ENCODE measurements at places on chromosomes 7 and 10. TPM values are rescaled to one million over a fixed set of nuclear protein-coding genes. Genes with fewer than 3 reads are reported as not detected.

The EBLN1 gene
- not detected for total RNA-seq

The SPDYE11 gene
- not detected for total RNA-seq

The GIMAP4 gene
- 39.1 TPM for total RNA-seq

The FRMD4A gene
- 0.32 TPM for total RNA-seq

The SVOPL gene
- not detected for total RNA-seq

The PPP1R17 gene
- not detected for total RNA-seq

The MUC12 gene
- total RNA-seq = 0.85 TPM

The RBM20 gene
- not detected for total RNA-seq

The GDF10 gene
- 0.11 TPM for total RNA-seq

The SLC26A3 gene
- total RNA-seq = not detected

DNA sequence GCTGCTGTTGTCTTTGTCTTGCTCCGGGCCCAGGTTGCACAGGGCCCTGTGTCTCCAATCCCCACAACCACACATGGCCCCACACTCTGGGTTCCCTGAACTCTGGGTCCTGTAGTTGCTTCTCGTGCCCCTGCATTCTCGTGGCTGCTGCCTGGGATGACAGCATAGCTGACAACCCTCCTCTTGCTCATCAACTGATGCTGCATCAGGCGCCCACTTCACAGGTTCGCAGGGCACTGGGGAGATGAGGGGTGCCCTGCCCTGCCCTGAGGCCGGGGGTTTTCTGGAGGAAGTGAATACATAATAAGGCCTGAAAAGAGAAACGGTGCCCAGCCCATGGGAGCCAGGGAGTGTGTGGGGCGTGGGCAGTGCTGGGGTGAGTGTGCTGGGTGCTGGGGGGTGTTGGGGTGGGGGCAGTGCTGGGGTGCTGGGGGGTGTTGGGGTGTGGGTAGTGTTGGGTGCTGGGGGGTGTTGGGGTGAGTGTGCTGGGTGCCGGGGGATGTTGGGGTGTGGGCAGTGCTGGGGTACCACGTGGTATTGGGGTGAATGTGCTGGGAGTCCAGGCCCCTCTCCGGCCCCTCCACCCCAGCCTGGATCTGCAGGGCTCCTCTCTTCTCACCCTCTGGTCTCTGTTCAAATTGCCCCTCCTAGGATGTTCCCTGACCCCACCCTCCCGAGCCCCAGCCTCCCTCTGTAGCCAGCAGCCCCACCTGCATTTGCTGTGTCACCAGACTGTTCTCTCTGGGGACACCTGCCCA lies 2.0 kb upstream of the MTG1 start:
- H3K27ac ChIP-seq = peak overlapping the region; percentile 95
- no peaks in the 10 kb centered on the region for H3K27me3 ChIP-seq
- DNase-seq = peak; percentile 8
- peaks cover 24% of the 10 kb centered on the region for H3K36me3 ChIP-seq
- peak overlapping the region; percentile 2 for H3K4me3 ChIP-seq

- H3K27ac ChIP-seq = no peak overlapping the region
- H3K4me3 ChIP-seq = no peak overlapping the region
- no peak for DNase-seq
- no peaks in the 10 kb centered on the region for H3K36me3 ChIP-seq
- no peaks in the 10 kb centered on the region for H3K27me3 ChIP-seq
Measured at GRCh38 chr10:59678884-59679301, 30.8 kb downstream of the SLC16A9 start.

DNA sequence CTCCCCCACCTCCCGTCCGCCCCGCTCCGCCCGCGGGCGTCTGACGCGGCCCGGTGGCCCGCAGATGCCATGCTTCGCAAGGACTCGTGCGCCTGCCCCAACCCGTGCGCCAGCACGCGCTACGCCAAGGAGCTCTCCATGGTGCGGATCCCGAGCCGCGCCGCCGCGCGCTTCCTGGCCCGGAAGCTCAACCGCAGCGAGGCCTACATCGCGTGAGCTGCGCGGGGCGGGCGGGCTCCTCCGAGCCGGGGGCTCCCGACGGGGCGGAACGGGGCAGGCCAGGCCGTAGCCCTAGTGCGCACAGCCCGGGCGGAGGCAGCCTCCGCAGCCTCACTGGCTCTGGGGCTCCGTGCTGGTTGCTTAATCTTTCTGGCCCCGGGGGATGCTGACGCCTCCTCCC lies 2.8 kb downstream of the ASIC3 start:
- peaks cover 2% of the 10 kb centered on the region for H3K4me1 ChIP-seq
- no peak overlapping the region for H3K4me3 ChIP-seq
- DNase-seq = peak; percentile 67
- peaks cover 14% of the 10 kb centered on the region for H3K36me3 ChIP-seq

DNA sequence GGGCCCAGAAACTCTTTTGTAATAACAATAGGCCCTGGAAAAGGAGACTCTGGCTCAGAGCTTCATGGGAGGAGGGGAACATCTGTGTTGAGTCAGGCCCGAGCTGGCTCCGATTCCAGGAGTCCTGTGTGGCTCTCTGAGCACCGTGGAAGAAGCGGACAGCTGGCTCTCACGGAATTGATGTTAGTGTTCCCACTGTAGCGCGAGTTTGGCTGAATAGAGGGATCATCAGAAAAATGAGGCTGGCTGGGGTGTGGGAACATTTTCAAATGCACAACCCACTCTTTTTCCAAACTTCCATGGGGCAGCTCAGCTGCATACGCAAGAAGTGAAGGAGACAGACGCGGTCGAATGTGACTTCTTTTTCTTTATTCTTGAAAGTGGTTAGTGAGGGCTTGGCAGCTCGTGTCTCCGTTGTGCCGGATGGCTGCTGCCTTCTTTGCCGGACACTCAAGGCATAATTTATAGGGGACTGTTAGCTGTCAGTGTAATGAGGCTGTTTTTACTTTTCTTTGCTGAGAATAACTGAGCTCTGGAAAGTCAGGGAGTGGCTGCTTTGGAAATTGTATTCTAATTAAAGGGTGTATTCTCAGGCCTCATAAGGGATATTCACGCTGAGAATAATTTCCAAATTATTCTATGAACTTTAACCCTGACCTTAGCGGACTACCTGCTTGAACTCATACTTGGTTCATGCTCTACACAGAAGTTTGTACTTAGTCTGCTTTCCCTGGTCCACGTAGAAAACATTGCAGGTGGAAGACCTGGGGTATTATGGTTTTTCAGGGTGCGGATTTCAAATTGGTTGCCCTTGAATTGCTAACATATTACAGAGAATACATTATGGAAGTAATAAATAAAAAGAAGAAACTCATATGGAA lies 23.1 kb downstream of the MDFIC start:
- H3K4me1 ChIP-seq = peaks cover 64% of the 10 kb centered on the region
- no peak overlapping the region for H3K4me3 ChIP-seq
- H3K27ac ChIP-seq = no peak overlapping the region
- DNase-seq = no peak

GRCh38 chr10:7351894-7352293 lies 58.9 kb downstream of the SFMBT2 start:
- H3K27ac ChIP-seq = no peak overlapping the region
- H3K4me1 ChIP-seq = peaks cover 11% of the 10 kb centered on the region
- H3K36me3 ChIP-seq = peaks cover 45% of the 10 kb centered on the region
- DNase-seq = no peak
- no peaks in the 10 kb centered on the region for H3K27me3 ChIP-seq

DNA sequence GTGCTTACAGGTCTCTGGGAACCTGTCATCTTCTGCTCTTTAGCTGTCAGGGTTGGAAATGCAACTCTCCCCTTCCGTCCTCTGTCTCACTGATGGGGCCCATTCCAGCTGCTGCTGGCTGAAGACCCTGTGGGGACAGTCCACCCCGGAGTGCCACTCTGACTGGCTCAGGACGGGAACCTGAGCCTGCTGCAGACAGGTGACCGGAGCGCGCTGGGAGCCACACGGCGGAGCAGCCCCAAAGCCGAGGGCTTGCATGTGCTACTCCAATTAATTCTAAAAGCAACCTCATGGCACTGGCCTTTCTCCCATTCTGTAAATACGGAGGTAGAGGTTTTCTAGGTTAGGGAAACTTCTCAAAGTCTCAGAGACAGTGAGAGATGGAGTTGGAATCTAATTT lies 223.5 kb upstream of the PITRM1 start:
- H3K4me1 ChIP-seq = peaks cover 4% of the 10 kb centered on the region
- no peak overlapping the region for H3K27ac ChIP-seq
- H3K27me3 ChIP-seq = peaks cover 37% of the 10 kb centered on the region
- H3K4me3 ChIP-seq = no peak overlapping the region
- no peak for DNase-seq

- peaks cover 21% of the 10 kb centered on the region for H3K27me3 ChIP-seq
- H3K27ac ChIP-seq = no peak overlapping the region
- no peak for DNase-seq
Measured at GRCh38 chr10:100140070-100140469, 45.8 kb downstream of the ERLIN1 start.

DNA sequence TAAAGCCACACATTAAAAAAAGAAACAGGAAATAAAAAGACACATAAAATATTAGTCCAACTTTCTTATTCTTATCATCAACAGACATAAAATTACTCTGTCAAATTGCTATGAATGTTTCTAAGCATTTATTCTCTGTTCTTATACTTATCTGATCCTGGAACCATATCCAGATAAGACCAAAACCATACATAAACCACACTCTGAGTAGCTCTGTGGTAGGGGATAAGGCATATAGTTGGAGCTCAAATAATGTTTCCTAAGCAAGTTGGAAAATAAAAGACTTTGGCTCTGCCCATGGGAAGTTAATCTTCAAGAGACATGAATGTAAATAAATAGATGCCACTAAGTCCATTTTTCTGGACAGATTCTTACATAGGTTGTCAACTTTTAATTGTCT lies 103.1 kb upstream of the PLXDC2 start:
- DNase-seq = no peak
- no peaks in the 10 kb centered on the region for H3K36me3 ChIP-seq
- no peaks in the 10 kb centered on the region for H3K27me3 ChIP-seq
- no peak overlapping the region for H3K4me3 ChIP-seq
- H3K4me1 ChIP-seq = no peaks in the 10 kb centered on the region
- no peak overlapping the region for H3K27ac ChIP-seq

GRCh38 chr10:76034353-76035205 lies 603.2 kb downstream of the LRMDA start:
- H3K36me3 ChIP-seq = no peaks in the 10 kb centered on the region
- no peak overlapping the region for H3K27ac ChIP-seq
- DNase-seq = no peak
- no peaks in the 10 kb centered on the region for H3K4me1 ChIP-seq

DNA sequence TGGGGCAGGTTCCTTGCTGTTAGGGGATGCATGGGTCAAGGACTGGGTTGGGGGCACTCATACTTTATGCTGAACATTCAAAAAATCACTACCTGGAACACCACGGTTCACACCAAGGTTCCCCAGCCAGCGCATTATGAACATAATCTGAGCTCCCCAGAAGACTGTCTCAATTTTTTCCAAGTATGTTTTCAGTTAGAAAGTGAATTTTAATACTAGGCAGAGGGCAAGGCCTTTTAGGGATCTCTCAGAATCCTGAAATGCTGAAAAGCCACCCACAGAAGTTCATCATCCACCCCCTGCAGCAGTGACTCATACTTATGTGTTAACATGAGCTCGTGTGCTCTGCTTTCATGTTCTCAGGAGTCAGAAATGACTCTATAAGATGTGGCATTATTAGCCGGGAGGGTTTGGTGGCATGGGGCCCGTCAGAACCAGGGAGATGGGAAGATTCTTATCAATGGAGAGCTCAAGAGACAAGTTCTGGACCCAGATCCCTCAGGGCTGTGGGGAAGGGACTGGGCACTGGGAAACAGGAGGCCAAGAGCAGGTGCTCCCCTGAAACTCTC lies 185.2 kb upstream of the ITGB1 start:
- H3K4me1 ChIP-seq = peaks cover 40% of the 10 kb centered on the region
- peak overlapping the region; percentile 76 for H3K27ac ChIP-seq
- no peak overlapping the region for H3K4me3 ChIP-seq
- H3K36me3 ChIP-seq = no peaks in the 10 kb centered on the region

- no peak for DNase-seq
- H3K27me3 ChIP-seq = no peaks in the 10 kb centered on the region
- no peak overlapping the region for H3K4me3 ChIP-seq
- H3K27ac ChIP-seq = no peak overlapping the region
Measured at GRCh38 chr10:60073397-60073780, 167.0 kb upstream of the CCDC6 start.

Data from activated T-helper 2 cell treated with anti-CD3 and anti-CD28 coated beads, Interferon-gamma antibody, Interleukin-2, Interleukin-4, amounts not matched to agents 10 μg/mL and 5 μg/mL and 100 μg/mL, durations not matched to agents 14 hours and 24 hours and 36 hours (primary cell).